RKO (cell line): ENCODE measurements at places on chromosomes 5 and 9.

DNA sequence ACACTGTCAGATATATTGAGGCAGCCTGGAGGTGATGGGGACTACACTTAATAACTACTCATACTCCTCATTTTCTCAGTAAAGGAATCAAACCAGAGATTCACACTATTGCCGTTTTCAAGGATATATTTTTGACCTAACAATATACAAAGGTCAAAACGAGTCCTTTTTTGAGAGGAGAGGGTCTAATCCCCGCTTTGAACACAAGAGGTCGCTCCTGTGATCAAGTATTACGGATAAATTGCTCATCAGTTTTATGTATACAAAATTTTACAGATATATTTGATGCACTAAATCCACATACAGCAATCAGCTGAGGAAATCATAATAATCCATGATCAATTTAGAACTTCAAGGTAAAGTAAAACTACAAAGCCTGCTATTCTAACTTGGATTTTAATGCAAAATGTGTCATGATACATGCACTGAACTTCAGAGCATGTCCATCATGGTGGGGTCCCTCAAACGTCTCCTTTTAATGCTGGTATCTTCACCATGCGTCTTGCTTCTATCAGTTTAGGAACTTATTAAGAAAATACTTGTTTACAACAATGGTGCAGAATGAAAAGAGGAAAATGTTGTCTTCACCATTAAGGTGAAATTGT is 2.5 kb upstream of the ISL1 start:
- peak; percentile 57 for DNase-seq

- DNase-seq = peak; percentile 41
These were observed 588 bp upstream of the ZBED3 start for GRCh38 chr5:77087484-77088261.

GRCh38 chr9:86200599-86201162 is 58.8 kb downstream of the C9orf153 start:
- DNase-seq = no peak

- no peak for DNase-seq
These were observed 6.6 kb downstream of the LCN9 start for GRCh38 chr9:135669616-135670285.

DNA sequence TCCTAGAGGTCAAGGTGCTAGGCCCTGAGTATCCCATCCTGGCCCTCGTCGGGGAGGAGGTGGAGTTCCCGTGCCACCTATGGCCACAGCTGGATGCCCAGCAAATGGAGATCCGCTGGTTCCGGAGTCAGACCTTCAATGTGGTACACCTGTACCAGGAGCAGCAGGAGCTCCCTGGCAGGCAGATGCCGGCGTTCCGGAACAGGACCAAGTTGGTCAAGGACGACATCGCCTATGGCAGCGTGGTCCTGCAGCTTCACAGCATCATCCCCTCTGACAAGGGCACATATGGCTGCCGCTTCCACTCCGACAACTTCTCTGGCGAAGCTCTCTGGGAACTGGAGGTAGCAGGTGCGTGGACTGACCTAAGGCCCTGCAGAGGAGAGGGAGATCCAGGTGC is 7.9 kb downstream of the BTNL9 start:
- no peak for DNase-seq

GRCh38 chr5:40390281-40391149 is 289.2 kb upstream of the PTGER4 start:
- DNase-seq = no peak

GRCh38 chr9:27634879-27635278 is 61.6 kb upstream of the C9orf72 start:
- no peak for DNase-seq

- no peak for DNase-seq
These were observed 56.8 kb downstream of the GLIS3 start for GRCh38 chr9:4243113-4243512.

DNA sequence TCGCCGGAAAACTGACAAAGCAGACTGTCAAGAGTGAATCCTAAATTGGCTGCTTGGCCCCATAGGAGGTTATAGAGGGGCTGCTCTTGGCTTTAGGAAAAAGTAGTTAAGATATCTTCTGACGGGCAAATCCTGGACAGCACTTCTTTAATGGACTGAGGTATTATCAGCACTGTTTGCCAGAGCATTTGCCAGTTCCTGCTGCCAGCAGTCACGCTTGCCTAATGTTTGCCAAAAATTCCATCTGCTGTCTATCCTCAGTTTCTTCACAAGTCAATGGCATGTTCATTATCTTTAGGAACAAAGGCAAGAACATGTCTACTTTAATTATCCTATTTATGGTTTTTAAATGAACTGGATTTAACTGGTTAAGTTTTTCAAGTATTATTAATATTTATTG is 25.8 kb upstream of the SREK1 start:
- no peak for DNase-seq

- DNase-seq = no peak
These were observed 63.6 kb upstream of the MAMDC2 start for GRCh38 chr9:69980041-69980440.

- DNase-seq = peak; percentile 32
These were observed 95.6 kb downstream of the NR6A1 start for GRCh38 chr9:124675261-124676158.

GRCh38 chr5:126007841-126008240 is 415.4 kb upstream of the GRAMD2B start:
- no peak for DNase-seq

DNA sequence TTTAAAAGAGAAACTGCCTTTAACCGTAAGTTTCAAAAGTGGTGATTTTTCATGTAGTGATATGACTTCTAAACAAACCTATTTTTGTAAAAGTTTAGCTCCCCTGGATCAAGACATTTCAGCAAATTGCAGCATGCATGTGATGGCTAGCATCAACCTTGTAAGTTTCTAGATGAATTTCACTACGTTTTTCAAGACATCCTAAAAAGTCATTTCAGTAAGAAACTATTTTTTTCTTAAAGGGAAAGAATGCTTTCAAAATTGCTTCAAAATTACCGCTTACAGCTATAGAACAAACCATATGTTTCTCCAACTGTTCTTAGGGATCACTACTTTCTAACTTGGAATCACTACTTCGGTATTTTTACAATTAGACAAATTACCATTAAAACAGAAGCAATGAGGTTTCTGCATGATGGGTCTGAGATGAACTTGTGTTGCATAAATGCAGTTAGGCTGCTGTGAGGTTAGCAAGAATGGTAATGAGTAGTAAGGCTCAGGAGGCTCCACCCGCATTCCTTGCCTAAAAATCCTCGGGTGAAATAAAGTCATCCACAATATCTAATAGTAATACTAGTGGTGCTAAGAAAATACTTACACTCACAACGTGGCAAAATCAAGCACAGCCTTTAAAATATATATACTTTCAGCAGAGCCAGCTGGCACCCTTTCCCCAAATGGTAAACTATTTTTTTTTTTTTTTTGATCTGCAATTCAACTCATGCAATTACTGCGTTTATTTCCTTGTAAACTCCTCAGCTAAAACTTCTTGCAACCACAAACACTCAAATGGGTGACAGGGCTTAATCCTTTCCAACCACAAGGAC is 53.8 kb downstream of the CDC14B start:
- DNase-seq = peak; percentile 54

DNA sequence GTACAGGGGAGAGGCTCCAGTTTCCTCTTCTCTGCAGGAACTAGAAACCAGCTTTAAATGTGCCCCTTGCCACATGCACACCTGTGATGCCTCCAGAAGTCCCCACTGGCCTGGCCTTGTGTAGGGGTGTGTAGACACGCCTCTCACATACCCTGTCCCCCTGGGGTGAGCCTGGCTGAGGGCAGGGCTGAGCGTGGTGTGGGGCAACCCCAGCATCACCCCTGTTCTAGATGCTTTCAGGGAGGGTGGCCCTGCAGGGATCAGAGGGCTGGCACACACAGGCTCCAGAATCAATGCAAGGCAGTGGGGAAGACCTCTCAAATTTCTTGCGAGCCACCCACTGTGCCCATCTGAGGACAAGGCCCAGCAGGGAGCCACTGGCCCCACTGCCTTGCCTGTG is 54.7 kb downstream of the NXNL2 start:
- no peak for DNase-seq

DNA sequence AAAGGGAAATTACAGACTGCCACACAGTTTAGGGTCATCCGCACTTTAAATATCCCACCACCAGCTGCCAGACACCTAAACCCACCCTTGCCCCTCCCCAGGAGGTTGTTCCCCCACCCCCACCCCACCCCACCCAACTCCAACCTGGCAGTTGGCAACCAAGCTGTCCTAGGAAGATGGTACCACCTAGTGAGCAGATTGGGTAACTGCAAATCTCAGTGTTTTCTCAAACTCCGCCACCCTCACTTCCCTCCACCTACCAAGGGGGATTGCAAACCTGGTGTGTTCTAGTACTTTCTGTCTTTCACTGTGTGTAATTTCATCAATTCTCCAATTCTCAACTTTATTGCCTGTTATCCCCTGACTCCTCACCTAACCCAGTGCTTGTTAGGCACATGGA is 323.8 kb upstream of the IRX2 start:
- no peak for DNase-seq
